ENCODE measurements at places on chromosomes 6 and 20. TPM values are rescaled to one million over a fixed set of nuclear protein-coding genes. Genes with fewer than 3 reads are reported as not detected.

DNA sequence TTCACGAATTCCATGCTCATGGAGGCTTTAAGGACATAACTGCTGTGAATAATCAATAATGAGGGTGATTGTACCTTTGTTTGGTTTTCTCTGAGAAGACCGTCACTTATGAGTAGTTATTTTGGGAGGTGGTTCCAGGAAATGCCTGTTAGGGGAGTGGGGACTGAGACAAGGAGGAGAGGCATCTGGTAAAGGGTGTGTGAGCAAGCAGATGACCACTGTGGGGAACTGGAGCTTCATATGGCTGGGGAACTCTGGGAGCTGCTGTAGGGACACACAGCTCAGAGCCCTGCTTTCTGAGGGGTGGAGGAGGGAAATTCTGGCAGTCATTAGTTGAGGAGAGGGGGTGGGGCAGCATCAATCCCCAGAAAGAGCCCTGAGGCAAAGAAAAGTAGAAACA is 71.3 kb upstream of the TINAG start:
- no peak for DNase-seq
- H3K27me3 ChIP-seq: no peaks in the 10 kb centered on the region
- no peak overlapping the region for H3K27ac ChIP-seq
- no peaks in the 10 kb centered on the region for H3K36me3 ChIP-seq
- no peaks in the 10 kb centered on the region for H3K4me1 ChIP-seq
- no peak overlapping the region for H3K4me3 ChIP-seq

- no peak overlapping the region for H3K27ac ChIP-seq
- no peak for DNase-seq
- no peak overlapping the region for H3K4me3 ChIP-seq
- H3K36me3 ChIP-seq: no peaks in the 10 kb centered on the region
These were observed 195.5 kb downstream of the EYA4 start for GRCh38 chr6:133436652-133437051.

Gene GPSM3
- total RNA-seq: 274 TPM

Gene CABLES2
- 6.4 TPM for total RNA-seq

DNA sequence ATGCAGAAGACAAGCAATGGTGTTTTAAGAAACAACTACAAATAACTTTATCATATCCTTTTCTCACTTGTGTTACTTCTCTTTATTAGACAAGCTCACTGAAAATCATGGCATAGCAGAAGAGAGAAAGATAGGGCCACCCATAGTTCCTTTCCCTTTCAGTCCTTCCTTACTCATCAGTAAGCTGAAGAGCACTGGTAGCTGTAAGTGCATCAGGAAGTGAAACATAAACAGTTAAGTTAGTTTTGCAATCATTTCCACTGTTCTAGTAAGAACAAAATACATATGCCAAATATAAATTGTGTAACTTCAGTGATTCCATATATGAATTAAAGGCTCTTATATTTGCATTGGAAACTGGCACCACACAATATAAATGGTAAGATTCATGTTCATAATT is 220.1 kb downstream of the HACE1 start:
- H3K4me1 ChIP-seq: peaks cover 21% of the 10 kb centered on the region
- no peak for DNase-seq
- no peak overlapping the region for H3K27ac ChIP-seq

All from naive thymus-derived CD8-positive, alpha-beta T cell (primary cell).